ENCODE measurements at places on chromosomes 11 and 22.

GRCh38 chr11:121334973-121335710 is 42.6 kb downstream of the SC5D start:
- no peak for DNase-seq

GRCh38 chr22:49240016-49240380 is 587.7 kb downstream of the BRD1 start:
- DNase-seq: no peak

GRCh38 chr11:70623906-70624597 is 225.7 kb downstream of the CTTN start:
- no peak for DNase-seq

DNA sequence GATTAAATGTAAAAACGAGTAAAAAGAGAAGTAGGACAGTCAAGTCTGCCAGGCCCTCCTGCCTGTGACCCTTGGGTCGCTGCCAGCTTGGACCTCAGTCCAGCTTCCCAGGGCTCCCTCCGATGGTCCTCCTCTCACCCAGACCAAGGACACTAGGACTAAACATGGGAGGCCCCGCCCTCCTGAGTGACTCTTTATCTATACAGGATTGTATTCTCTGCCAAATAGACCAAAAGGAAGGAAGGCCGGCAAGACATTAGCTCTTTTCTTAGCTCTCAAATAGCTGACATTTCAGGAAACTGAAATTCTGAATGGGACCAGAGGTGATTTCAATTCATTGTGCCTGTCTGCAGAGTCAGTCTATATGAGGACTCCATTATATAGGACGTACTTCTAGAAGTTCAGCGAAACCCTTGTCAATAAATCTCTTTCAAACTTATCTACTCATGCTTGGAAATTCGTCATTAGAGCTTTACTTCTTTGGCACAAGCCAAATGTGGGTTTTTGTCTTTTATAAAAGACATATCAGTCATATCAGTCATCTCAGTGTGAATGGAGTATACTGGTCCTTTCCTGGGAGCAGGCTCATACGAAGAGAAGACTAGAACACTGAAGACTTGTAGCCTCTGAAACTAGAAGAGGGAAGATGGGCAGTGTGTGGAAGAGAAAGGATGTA is 28.5 kb downstream of the ADORA2A start:
- DNase-seq: no peak

GRCh38 chr22:30308518-30309230 is 18.1 kb downstream of the TBC1D10A start:
- DNase-seq: no peak

DNA sequence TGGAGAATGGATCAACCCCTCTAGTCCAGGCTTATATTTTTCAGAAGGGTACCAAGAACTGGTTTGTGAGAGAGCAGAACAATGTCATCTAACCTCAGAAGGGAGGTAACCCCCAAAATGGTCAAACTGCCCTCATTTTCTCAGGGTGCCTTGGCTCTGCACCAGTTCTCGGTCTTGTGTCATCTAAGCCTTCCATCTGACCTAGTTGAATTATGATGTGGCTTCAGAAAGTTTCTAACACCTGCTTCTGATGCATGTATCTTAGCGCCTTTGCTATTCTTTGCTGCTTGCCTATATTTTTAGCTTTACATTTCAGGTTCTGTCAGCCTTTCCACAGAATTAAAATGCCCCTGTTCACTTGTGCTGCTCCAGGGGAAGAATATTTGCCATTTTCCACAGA is 91.7 kb upstream of the E2F8 start:
- no peak for DNase-seq

DNA sequence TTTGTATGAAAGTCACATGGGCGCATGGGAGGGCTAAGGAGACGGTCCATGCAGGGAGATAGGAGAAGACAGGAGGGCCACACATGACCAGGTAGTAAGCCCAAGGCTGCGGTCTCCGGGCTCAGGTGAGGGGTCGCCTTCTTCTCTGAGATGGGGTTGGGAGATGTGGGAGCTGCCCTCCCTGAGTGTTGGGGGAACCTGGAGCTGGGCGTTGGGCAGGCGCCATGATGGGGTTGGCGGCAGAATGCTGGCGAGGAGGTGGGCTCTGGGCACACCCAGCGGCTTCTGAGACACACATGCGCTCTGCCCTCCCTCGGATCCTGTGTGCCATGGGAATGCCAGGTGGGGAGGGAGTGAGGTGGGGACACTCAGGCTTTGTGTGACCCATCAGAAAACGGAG is 254.8 kb downstream of the TBC1D22A start:
- no peak for DNase-seq

Data from stimulated activated CD4-positive, alpha-beta T cell treated with anti-CD3 and anti-CD28 coated beads, TNF-alpha, amount 100 ng/mL, for 4 hours (primary cell).